ENCODE measurements at places on chromosomes 4 and X.

DNA sequence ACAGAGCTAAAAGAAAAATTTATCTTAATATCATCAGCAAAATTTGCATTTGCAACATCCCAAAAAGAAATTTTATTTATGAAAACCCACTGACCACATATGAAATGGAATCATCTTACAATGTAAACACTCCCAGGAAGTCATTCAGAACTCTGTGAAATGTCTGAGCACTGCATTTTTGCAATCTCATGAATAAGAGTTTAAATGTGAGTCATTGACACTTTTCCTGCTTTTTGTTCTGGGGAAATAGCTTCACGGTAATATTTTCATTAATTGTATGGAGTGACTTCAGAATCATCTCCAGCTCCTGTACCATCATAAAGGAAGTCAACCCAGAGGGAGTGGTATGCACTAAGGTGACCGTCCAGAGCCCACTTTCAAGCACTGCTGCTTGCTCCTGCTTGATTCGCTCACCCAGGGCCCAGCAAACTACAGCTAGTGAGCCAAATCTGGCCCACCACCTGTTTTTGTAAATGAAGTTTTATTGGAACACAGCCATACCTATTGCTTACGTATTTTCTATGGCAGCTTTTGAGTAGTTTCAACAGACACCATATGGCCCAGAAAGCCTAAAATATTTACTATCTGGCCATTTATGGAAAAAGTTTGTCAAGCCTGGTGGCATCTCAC lies 17.2 kb downstream of the EDNRA start:
- no peak for DNase-seq

- DNase-seq, result no peak
Measured at GRCh38 chr4:21571100-21571499, 377.5 kb downstream of the KCNIP4 start.

DNA sequence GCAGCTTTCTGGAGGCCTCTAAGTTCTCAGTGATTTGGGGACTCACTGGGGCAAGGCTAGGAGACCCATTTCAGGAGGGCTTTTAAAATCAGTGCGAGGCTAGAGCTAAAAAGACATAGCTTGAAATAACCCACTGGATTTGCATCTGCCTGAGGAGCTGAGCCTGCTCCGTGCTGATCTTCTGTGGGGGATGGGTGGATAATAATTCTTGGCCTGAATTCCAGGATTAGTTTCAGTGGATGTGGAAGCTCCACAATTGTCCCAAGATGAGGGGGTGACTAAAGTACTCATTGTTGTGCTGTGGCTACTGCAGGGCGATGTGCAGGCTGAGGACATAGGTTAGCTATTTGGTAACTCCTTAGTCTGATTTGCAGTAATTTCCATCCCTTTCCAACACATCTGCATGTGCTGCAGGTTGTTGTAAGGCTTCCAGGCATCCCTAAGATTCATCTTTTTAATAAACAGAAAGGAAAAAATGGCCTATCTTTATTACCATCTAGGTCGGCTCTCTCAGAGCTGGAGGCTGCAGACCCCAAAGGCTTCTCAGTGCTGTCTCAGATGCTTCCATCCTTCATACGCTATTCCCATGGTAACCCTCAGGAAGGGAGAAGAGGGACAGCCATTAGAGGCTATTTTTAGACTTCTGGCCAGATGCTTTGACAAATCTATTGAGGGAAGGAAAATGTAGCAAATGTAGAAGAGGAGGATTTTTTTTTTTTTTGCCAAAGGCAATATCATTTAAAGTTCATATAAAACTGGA lies 63.4 kb downstream of the GRXCR1 start:
- no peak for DNase-seq

GRCh38 chrX:78327370-78328086 lies at the start of gene CYSLTR1:
TSS of gene CYSLTR1 (minus strand) at chrX:78327611. CDS start at chrX:78273746, 53,865 bp downstream.
- DNase-seq, result no peak

DNA sequence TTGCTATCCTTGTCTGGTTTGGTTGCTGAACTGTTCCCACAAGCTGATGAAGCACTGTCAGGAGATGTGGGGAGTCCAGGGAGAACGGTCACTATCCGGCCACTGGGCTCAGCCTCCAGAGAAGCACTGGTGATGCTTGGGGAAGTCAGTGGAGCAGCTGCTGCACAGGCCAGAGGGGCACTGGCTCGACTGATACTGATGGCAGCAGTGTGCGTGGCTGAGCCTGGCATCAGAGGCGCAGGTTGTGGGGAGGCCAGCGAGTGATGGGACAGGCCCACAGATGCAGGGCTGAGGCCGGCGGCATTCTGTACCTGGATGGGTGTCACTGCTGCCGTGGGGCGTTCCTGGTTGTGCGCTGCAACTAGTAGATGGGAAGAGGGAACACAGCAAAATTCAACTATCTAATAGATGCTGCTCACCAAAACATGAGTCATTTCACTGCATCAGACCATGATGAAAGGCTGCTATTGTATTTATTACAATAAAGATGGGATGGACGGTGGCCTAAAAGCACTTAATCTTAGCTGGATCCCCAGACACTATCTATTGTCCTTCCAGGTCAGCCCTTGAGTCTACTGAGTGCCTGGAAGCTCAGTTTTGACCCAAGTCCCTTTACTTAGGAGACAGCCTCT lies 106.3 kb upstream of the CBR4 start:
- DNase-seq, result no peak

GRCh38 chr4:126465341-126465740 lies 1150.6 kb downstream of the FAT4 start:
- DNase-seq, result no peak

DNA sequence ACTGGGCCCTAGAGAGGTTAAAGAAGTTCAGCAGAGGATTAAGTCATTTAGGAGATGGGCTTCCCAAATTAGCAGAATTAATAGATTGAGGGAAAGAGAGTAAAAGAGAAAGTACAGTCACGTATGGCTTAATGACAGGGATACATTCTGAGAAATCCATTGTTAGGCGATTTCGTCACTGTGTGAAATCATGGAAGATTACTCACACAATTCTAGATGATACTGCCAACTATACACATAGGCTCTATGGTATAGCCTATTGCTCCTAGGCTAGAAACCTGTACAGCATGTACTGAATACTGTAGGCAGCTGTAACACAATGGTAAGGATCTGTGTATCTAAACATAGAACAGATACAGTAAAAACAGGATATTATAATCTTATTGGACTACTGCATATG lies 180.6 kb downstream of the RNF150 start:
- DNase-seq, result no peak

DNA sequence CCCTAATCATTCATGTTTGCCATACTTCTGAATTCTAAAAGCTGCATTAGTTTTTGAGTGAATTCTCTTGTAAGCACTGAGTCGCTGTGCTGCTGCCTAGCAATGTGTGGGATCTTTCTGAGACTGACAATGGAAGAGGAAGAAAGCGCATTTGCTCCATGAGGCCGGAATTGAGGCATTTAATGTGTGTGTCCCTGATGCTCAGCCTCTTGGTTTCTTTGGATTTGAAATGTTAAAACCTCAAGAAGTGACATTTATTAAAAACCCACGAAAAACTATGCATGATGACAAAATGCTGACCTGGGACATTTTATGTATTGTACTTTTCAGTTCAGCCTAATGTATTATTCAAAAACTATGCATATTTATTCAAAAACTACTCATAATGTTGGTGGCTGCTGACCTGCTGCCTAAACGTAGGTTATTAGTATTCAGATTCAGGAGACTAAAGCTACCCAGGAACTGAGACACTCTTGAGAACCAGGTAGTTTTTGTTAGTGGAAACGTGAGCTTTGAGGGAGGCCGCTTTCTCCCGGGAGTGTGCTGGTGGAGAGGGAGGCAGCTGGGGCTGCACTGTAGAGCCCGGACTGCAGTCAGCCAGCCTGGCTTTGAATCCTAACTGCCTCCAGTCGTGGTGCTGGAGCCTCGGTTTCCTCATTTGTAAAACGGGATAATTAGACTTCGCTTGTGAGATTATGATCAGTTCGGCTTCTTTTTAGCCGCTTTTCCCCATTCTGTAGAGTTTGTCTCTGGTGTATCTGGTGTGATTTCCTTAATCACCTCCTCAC lies 11.3 kb downstream of the RGS12 start:
- no peak for DNase-seq

- DNase-seq, result no peak
Measured at GRCh38 chr4:1557221-1557597, 126.9 kb downstream of the FAM53A start.

- no peak for DNase-seq
Measured at GRCh38 chrX:40154853-40155588, 57.3 kb upstream of the BCOR start.

DNA sequence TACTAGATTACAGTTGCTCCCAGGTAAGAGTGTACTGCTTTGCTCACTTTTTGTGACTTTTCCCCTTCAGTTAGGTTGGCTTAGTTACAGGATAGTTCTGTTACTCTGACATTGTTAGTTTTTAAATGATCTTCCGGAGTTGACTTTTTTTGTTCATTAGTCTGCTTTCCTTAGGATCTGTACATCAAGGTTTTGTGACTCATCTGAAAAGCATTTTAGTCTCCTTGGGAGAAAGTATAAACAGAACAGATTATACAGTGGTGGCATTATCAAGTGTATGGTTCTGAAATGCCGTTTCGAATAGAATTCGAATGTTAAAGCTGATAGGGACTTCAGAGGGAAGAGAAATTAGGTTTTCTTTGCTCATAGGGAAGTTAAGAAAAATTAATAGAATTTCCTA lies 63.3 kb downstream of the USP9X start:
- no peak for DNase-seq

- no peak for DNase-seq
Measured at GRCh38 chr4:159451006-159451405, 348.1 kb downstream of the RAPGEF2 start.

DNA sequence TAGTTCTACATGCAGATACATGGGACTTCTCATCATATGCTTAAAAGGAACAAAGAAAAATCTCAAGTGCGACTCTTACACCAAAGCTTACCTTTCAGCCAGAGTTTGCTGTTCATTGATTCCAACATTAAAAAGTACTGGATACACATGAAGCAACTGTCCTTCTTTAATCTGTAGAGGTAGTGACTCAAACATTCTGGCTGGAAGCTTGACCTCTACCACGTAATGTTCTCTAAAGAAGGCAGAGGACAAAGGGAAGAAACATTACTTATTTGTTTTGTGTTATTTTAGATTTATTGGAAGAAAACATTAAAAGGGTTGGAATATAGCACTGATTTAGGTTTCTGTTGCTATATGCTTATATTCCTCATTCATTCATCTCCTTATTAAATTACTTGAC lies 476.1 kb downstream of the IL15 start:
- DNase-seq, result no peak

GRCh38 chr4:82642331-82642730 lies 80.5 kb upstream of the TMEM150C start:
- DNase-seq, result no peak

DNA sequence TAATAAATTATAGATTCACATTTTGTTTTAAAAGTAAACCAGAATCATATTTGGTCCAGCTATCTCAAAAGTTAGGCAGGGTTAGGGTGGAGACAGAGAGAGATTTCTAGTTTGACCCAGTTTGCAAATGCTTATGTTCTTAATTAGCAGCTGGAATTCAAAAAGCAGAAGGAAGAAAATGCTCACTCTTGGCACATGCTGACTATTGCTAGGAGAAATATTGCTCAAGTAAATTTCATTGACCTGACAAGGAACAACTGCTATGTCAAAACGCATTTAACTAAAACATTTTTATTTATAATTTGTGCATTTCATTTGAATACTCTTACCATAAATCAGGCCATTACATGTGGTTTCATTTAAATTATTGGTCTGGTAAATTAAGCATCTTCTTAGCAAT lies 131.8 kb downstream of the GLRA3 start:
- DNase-seq, result no peak

GRCh38 chrX:119682019-119682989 lies 10.7 kb downstream of the SEPTIN6 start:
- DNase-seq, result no peak

DNA sequence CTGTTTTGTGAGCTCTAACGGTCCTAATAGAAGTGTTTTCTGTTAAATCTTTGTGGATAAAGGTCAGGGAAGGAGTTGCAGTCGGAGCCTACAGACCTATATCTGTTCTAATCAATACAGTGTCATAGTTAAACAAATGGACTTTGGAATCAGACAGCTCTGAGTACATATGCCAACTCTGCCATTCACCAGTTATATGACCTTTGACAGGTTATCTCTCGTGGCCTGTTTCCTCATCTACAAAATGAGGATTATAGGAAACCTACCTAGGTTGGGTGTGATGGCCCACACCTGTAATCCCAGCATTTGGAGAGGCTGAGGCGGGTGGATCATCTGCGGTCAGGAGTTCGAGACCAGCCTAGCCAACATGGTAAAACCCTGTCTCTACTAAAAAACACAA lies 89.7 kb downstream of the MID1IP1 start:
- no peak for DNase-seq

- no peak for DNase-seq
Measured at GRCh38 chrX:12984603-12985319, 9.9 kb downstream of the TMSB4X start.

DNA sequence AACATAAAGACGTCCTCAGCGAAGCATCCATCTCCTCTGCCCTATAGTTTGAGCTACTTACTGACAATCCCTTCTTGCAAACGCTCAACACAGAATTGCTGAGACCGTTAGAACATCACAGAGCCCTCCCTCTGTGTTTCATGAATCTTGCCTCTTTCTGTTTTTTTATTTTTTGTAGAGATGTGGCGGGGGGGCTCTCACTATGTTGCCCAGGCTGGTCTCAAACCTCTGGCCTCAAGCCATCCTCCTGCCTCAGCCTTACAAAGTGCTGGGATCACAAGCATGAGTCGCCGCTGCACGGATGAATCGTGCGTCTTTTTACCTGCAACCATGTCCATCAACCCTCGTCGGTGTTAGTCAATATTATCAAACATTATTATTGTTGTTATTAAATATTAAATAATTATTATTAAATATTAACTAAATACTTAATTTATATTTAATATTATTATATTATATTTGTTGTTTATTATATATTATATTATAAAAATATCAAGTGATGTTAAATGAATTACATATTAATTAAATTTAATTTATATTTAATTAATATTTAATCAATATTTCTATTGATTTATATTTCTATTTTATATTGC lies 200.7 kb downstream of the CRLF2 start:
- no peak for DNase-seq

DNA sequence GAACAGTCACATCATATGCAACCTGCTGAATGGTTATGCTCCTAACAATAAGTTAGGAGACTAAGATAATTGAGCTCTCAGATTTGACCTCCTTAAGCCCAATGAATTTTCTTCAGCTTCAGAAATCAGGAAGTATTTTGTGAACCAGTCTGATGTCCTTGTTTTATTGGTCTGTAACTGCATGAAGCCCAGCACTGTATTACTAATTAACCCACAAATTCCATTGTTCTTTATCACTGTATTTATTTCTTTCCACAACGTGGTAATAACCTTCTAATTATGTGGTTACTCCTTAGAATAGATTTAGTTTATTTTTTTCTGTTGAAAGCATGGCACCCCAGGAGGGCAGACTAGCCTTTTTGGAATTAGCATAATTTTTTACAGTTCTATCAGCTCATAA lies 3.9 kb upstream of the MFAP3L start:
- DNase-seq, result no peak

GRCh38 chr4:143641361-143641760 lies 59.1 kb downstream of the FREM3 start:
- DNase-seq, result no peak

GRCh38 chr4:75729836-75730235 lies 5.5 kb downstream of the USO1 start:
- no peak for DNase-seq

All from stimulated activated CD8-positive, alpha-beta memory T cell treated with anti-CD3 and anti-CD28 coated beads, Interleukin-2, amount 100 ng/mL, for 48 hours (primary cell).